ENCODE measurements at places on chromosomes 1 and 21.

GRCh38 chr1:60130703-60131102 lies 57.1 kb upstream of the C1orf87 start:
- DNase-seq: no peak

- DNase-seq: no peak
Measured at GRCh38 chr1:56586502-56586901, 7.1 kb upstream of the PLPP3 start.

DNA sequence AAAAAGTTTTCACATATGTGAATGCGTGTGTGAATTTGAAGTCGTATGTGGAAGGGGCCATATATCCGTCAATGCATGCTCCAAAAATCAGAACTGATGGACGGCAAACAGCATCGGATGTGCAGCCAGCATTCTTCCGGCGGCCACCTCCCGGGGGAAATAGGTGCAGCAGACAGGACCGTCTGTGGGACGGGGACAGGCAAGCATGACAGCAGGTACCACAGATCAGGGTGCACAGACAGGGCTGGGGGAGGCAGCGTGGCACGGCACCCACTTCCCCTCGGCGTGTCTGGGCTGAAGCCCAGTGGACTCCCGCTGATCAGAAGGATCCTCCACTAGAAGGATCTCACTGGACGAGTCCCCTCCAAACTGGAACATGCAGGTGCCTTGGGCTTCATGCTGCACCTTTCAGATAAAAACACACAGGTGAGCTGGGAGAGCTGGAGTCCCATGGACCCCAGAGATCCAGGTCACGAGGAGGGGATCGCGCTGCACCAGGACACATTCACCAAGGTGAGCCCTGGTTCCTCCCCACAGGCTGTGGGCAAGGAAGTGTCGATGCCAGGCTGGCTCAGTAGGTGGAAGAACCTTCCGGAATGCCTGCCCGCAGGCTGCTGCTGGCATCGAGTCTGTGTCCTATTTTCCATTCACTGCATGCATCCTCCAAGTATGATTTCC lies 25.3 kb downstream of the PDE9A start:
- DNase-seq: no peak

DNA sequence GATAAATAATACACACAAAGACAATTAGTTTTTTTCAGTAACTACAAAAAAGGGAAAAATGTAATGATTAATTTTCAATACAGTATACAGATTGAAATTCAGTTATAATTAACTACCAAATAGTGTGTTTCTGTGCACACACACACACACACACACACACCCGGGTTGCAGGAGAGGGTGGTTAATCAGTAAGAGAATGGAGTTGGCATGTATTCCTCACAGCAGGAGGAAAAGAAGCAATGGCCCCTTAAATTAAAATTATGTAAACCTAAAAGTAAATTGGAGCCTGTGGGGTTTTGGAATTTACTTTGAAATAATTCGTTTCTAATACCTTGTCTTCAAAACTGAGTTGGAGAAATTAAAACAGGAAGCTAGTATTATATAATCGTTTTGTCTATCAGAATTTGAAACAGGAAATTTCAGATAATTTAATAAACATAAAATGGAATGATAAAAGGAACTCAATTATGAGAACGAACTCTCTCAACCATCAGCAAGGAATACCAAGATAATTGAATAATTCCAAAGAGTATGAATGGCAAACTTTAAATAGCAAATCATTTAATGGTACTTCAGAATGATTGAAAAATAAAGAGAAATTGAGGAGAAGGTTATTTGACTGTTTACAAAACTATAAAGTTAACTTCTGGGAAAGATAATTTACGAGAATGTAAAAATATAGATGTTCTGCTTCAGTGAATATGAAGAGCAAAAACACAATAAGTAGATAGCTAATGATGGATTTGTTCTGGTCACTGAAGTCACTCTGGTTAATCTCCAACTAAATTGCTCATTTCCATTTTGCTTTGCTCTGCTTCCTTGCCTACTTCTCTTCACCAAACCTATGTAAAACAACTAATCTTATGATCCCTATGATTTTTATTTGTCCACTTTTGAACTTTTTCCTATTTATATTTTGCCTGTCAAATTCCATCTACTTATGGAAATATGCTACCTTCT lies 547.9 kb upstream of the ZP4 start:
- no peak for DNase-seq

DNA sequence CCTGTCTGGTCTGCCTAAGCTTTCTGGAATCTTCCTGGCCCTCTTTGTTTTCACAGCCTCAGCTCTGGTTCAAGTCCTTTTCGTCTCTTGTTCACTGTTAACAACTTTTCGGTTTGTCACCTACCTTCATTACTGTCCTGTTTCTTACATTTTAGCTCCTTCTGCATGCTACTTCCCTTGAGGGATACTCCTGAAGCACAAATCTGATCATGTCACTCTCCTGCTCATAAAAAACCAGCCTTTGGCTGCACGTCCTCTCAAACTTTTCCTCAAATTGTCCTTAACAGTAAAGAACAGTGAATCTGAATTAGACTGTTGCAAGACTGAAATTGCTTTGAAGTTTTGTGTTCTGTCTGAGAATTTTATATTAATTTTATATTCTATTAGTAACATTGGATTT lies 3.3 kb downstream of the RAVER2 start:
- DNase-seq: no peak

- DNase-seq: no peak
Measured at GRCh38 chr1:23824711-23825075, 536 bp downstream of the HMGCL start.

DNA sequence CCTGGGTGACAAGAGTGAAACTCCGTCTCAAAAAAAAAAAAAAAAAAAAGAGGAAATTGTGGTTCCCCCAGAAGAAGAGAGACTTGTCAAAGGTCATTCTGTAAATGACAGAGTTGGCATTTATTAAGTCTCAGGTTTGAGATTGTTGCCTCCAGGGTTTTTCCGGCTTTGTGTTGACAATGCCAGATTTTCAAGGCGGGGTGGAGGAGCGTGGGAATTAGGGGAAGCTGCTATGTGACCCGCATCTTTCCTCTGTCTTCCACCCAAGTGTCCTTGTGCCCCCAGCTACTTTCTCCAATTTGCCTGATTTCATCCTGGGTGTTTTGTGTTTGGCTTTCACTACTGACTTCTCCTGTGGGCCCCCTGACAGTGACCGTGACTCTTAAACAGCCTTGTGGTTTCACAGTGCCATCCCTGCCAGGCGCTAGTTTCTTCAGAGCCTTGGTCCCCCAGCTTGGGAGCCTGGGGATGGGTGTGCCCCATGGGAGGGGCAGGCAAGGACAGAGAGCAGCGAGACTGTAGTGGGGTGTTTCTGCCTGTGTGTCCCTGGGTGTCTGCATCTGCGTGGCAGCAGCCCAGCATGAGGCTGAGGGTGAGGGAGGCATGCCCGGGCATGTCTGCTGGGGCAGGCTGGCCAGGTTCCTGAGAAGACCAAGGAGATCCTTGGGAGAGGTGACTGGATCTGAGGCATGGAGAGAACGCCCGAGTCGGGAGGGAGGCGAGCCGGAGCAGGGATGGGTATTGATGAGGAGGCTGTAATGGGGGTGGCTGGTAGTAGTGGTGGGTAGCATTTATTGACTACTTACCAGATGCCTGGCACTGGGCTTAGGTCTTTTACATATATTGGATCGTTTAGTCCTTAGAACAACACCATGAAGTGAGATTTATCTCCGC lies 46.3 kb downstream of the IER5 start:
- no peak for DNase-seq

Data from CD8-positive, alpha-beta memory T cell (primary cell).